ENCODE measurements at places on chromosomes 1 and 21.

GRCh38 chr1:30747033-30748008, 10.3 kb downstream of the LAPTM5 start:
- no peak for DNase-seq

DNA sequence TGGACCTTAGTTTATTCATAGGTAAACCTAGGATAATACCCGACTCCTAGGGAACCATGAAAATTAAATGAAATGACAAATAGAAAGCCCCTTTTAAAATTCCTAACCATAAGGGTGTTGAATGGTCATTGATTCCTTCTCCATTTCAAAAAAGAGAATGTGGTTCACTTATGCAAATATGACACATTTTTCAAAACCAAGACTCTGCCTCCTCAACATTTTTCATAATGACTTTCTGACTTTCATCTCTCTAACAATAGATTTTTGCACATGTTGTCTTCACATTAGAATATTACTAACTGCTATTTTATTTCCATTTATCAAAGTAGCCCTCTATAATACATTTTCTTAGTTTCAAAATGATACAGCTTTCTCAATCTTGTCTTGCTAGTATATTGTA, 169.1 kb downstream of the NTNG1 start:
- DNase-seq, result no peak

DNA sequence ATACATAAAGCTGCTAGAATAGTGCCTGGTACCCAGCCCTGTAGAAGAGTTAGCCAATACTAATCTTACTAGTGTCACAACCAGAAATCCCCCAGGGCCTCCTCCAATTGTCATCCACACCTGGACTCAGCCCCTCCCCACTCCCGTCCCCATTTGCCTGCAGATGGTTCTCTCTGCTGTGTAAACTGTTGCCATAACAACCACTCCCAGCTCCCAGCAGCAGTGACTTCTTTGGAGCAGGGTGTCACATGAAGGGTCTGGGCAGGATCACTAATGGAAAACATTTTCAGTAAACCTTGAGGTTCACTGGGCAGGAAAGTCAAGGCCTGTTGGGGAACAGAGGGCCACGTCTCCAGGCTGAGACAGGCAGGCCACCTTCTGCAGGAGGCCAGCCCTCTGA, 126.0 kb upstream of the IPO9 start:
- DNase-seq, result no peak

DNA sequence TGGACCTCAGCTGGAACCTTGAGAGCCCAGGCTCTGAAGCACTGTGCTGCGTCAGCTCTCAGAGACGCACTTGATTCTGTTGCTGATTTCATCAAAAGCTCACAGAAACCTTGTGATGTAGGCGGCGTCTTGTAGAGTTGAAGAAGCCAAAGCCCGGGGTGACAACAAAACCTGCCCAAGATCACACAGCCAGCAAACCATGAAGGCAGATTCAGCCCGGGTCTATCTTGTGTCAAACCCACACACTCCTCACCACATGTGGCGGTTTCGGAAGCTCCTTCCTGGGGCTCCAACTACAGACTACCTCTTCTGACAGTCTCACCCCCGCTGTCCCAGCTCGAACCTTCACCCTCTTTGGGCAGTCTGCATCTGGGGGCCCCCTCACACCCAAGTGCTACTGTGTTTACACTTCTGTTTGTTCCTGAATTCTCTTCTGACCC, 50.4 kb downstream of the TENT5C start:
- peak; percentile 40 for DNase-seq

DNA sequence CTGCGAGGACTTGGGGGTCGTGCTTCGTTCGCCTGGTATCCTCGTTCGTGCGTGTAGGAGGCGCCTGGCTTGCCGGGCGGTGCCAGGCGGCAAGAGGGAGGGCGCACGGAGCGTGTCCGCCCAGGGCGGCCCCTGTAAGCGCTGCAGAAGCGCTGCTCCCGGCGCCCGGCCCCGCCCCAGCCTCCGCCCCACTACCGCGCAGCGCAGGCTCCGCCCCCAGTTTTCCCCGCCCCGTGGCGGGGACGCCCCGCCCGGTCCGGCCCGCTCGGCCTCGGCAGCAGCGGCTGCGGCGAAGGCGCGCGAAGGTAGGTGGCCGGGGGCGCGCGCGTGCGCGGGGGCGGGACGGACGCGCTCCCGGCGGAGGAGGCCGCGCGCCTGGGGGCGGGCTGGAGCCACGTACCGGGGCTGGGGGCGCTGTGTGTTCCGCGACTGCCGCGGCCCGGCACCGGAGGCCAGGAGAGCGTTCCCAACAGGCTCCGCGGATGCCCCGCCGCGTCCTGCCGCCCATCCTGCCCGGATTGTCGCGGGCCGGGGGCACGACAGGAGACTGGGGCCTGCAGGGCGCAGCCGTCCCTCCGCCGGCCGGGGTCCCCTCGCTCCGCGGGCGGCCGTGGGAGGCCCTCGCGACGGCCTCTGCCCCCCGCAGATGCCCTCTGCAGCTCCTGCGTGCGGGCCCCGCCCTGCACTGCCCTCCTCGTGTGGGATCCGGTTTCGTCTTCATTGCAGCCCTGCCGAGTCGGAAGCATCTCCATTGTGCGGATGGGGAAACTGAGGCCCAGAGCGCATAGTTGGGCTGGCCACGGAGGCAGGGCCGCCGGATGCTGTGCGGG, 7.7 kb upstream of the CROCC start:
- peak; percentile 94 for DNase-seq

Data from stimulated activated CD8-positive, alpha-beta memory T cell treated with anti-CD3 and anti-CD28 coated beads, Interleukin-2, amount 100 ng/mL, for 1 hour (primary cell).